ENCODE measurements at places on chromosomes 13 and 19.

- DNase-seq = peak; percentile 35
Observed at GRCh38 chr13:44576351-44577235, 463 bp upstream of the TSC22D1 start.

DNA sequence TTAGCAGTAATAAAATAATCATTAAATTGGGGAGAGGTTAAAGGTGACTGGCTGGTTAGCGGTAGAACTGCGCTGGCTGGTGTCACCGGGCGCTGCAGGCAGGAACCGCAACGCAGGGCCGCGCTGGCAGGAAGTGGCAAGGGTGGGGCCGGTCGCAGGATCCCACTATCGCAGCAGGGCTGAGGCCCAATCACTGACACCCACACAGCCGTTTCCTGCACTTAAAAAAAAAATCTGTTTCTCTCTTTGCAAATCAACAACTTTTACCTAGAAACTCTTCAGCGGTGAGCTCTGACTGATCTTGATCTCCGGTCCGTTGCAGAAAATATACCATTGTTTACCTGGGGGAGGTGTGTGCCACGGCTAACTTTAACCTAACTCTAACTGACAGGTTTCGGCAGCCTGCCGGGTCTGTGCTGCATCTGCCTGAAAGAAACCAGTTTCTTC is 46.9 kb downstream of the KLF2 start:
- no peak for DNase-seq

GRCh38 chr19:1163283-1163933 is 10.7 kb downstream of the SBNO2 start:
- DNase-seq = no peak

- DNase-seq = no peak
Observed at GRCh38 chr19:48659768-48660167, 13.0 kb downstream of the NTN5 start.

- DNase-seq = no peak
Observed at GRCh38 chr19:9565900-9566705, 18.2 kb downstream of the ZNF121 start.

DNA sequence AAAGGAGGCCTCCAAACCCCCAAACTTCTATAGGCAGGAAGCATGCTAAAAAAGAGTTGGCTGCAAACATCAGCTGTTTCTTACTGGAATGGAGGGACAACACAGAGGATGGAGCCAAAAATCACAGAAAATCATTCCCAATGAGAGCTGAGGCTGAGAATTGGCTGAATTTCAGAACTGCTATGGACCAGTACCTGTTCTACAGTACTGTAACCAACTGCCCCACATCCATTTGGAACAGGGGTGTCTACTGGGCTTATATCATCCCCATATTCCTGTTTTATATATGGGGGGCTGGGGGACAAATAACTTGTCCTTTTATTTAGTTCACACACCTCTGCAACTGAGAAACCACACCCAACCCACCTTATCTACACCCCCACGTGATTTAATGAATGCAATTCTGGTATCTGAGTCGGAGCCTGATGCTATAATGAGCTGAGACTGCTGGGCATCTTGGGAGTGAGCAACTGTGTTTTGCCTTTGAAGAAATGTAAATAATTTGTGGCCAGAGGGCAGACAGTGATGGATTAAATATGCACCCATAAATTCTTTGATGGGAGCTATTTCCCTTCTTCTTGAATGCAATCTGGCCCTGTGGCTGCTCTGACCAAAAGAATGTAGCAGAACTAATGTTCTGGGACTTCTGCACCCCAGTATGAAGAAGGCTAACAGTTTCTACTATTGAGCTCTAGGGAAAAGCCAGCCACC is 82.6 kb downstream of the TBC1D4 start:
- DNase-seq = no peak

DNA sequence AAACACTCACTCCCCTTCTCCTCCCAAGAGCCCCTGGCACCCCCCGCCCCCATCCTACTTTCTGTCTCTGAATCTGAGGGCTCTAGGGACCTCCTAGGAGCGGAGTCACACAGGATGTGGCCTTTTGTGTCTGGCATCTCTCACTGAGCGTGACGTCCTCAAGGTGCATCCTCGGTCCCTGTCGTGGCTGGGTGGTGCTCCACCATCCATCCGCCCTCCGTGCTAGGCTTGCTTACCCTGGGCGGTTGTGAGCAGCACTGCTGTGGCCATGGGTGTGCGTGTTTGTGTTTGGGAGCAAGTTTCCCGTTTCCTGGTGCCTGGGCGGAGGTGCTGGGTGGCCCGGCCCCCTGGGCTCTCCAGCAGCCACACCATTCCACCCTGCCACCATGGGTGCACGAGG is 12.2 kb downstream of the PLEKHJ1 start:
- DNase-seq = no peak

GRCh38 chr13:31172001-31172400 is 10.3 kb upstream of the HSPH1 start:
- no peak for DNase-seq

DNA sequence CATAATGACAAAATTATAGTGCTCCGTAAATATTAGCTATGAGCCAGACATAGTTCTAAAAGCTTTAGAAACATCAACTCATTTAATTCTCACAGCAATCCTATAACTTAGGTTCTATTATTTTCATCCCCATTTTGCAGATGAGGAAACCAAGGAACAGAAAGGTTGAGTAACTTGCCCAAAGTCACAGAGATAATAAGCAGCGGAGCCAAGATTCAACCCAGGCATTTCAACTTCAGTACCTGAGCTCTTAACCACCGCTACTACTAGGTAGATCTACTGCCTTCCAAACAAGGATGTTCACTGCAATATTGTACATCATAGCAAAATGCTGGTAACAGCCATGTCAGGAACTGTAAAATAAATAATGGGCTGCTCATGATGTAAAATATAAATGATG is 39.9 kb downstream of the ELF1 start:
- DNase-seq = no peak

DNA sequence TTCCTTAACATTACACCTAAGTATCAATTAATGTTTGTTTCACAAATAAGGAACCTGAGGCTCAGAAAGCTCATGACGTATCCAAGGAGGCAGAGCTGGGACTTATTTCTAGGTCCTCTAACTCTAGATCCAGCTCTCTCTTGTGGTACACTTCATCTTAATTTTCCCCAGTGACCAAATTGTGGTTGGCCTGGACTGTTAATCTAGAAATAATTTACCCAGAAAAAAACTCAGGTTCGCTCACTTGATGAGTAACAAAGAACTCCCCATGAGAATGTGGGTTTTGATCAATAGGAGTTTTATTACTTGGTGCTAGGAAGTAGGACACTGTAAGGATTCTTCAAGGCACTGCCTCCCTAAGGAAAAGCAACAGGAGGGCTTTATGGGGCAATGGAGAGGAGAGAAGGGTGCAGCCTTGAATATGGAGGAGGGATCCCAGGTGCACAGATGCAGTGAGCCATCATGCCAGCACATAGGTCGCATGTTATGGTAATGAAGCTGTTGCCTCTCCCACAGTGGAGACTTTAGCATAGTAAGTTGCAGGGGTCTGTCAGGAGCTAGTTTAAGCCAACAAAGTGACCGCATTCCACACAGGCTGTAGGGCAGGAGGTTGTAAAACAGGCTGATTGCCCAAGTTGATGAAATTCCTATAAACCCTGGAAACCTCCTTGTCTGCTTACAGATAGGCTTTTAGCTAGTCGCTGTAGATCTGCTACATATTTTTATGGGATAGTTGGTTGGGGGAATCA is 14.7 kb downstream of the RAP2A start:
- DNase-seq = no peak

GRCh38 chr13:47747901-47748300 is 253.2 kb downstream of the SUCLA2 start:
- DNase-seq = no peak

GRCh38 chr19:16899566-16900075 is 10.8 kb downstream of the F2RL3 start:
- DNase-seq = no peak

- DNase-seq = no peak
Observed at GRCh38 chr19:43290568-43291359, 21.4 kb upstream of the PSG9 start.

- no peak for DNase-seq
Observed at GRCh38 chr13:100883453-100883852, 208.9 kb upstream of the TMTC4 start.

- no peak for DNase-seq
Observed at GRCh38 chr13:85095418-85096272, 703.6 kb downstream of the SLITRK6 start.

DNA sequence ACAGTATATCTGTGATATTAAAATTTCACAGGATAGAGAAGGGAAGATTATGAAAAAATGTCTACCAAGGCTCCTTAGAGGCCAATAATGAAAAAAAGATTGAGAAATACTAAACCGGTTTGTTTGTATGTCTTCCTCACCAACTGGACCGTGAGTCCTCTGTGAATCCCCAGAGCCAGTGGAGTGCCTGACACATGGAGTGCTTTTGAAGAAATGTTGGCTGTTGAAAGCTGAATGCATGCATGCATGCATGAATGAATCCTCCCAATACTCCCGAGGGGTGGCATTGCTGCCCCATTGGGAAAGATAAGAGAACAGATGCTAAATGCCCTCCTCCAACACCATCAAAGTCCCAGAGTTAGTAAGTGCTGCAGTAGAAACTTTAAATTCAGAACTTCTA is 152.7 kb upstream of the SERP2 start:
- DNase-seq = no peak

GRCh38 chr13:35512271-35512920 is 35.9 kb upstream of the MAB21L1 start:
- no peak for DNase-seq

- no peak for DNase-seq
Observed at GRCh38 chr19:56538761-56539263, at the start of gene ZFP28. TSS of gene ZFP28 (plus strand) at chr19:56538948. CDS start at chr19:56539019, 71 bp downstream.

GRCh38 chr13:52713894-52714293 is 25.7 kb downstream of the CNMD start:
- DNase-seq = no peak

- no peak for DNase-seq
Observed at GRCh38 chr13:60001889-60002288, 161.8 kb downstream of the DIAPH3 start.

GRCh38 chr13:60016229-60016628 is 147.5 kb downstream of the DIAPH3 start:
- no peak for DNase-seq

- no peak for DNase-seq
Observed at GRCh38 chr13:78603240-78603957, at the start of gene POU4F1. TSS of gene POU4F1 (minus strand) at chr13:78603552. CDS start at chr13:78603326, 226 bp downstream.

DNA sequence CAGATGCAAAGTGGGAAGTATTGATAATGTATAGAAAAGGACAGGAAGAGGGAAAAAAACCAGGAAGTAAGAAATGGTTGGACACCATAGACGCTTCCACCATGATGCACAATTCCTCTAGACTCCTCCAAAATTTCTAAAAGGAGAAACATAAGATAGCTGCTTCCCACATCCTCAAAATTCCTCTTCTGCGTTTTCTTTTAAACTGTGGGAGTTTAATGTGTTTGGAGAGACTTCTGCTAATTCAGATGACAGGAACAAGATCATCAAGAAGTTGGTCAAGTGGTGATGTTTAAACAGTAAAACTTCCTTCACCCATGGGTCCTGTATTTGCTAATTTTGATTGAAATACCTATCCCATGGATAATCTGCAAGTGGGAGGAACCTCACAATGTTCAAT is 130.2 kb downstream of the IRS2 start:
- no peak for DNase-seq

DNA sequence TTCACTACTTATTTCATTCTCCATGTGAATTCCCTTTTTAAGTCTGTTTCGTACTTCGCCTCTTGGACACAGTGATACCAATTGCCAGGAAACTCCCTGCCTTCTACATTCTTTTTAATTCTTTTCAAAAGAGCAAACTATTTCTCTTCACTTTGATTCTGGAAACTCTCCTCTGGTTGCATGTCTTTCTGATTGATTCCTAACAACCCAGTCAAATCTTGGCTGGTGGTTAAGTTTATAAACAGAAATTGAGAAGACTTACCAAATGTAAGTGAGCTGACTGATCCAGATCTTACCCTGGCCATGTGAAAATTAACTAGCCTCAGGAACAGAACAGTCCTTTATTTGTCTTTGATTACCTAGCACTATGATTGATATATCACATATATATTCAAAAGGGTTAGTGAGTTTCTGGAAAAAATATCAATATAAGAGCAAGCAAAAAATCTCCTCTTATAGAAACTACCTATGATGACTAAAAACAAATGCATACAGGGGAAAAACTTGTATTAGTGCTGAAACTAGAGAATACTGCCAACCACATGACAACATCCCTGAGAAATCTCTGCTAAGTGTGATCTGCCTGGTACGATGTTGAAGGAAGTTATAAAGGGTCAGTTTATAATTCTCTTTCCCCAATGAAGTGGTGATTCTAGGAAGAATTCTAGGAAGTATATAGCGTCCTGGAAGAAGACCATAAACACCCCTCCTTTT is 152.6 kb upstream of the HTR2A start:
- DNase-seq = no peak

GRCh38 chr13:91726671-91727070 is 328.2 kb downstream of the GPC5 start:
- no peak for DNase-seq

DNA sequence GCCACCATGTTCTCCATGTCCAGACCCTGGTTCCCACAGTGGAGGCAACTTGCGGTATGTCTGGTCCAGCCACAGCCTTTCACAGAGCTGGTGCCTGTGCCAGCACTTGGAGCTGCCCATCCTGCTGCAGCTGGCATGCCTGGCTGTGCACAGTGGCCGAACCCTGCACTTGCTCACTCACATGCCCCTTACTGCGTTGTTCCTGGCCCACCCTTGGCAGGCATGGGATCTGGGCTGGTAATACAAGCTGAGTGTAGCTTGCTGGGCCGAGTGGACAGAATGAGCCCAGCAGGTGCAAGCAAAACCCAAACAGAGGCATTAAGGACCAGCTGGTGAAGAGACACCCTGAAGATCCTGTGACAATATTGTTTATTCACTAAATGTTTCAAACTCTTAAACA is 583.9 kb upstream of the SLITRK6 start:
- peak; percentile 6 for DNase-seq

GRCh38 chr19:53898166-53898565 is 10.9 kb upstream of the CACNG7 start:
- no peak for DNase-seq

DNA sequence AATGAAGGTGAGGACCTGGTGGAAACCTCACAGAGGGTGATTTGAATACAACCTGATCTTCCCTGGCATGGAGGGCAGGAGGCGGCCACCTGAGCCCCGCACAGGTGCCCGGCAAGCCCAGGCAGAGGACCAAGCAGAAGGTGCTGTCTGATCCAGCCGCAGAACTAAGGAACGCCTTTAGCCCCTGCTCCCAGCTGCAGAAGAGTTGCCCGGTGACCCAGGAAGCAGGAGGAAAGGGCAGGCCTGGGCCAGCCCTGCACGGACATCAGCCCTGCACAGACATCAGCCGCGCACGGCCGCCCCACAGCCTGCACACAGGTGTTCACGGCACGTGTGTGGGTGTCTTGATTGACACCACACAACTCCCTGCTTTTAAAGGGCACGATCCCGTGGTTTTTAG is 43.1 kb downstream of the RASA3 start:
- DNase-seq = no peak

GRCh38 chr19:6326815-6327214 is 6.6 kb downstream of the ACER1 start:
- DNase-seq = no peak
